Activated naive CD8-positive, alpha-beta T cell treated with anti-CD3 and anti-CD28 coated beads, Interleukin-2, amount 50 U/mL, for 24 hours (primary cell): ENCODE measurements at places on chromosomes 16 and 17.
A peak's percentile ranks its signal among the peaks of the same experiment; 100 is the strongest.

- no peak for DNase-seq
These were observed 37.3 kb upstream of the ICAM2 start for GRCh38 chr17:64057701-64058263.

GRCh38 chr17:71615820-71616219 lies 505.0 kb upstream of the SOX9 start:
- DNase-seq: no peak

DNA sequence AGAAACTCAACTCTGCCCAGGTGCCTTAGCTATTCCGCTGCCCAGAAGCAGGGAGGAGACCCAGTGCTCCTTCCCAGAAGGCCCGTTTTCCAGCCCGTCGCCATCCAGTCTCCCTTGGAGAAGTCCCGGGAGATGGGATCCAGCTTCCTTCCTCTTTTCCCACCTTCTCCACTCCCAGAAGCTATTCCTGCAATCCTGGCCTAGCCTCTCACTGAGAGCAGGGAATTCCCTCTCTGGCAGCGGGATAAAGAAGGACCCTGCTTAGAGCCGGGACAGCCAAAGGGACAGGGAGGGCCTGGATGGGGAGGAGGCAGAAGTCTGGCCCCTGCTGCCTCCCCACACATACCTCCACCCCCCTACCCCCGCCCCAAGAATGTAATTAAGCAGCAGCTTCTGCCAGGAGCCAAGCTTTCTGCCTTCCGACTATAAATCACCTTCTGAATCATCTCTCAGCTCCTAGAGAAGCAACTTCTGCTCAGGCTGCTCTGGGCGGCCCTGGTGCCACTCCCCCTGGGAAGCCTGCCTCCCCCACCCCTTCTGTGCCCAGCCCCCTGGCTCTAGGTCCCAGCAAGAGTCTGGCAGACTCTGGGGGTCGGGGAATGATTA lies 6.4 kb downstream of the WNT3 start:
- DNase-seq: no peak

DNA sequence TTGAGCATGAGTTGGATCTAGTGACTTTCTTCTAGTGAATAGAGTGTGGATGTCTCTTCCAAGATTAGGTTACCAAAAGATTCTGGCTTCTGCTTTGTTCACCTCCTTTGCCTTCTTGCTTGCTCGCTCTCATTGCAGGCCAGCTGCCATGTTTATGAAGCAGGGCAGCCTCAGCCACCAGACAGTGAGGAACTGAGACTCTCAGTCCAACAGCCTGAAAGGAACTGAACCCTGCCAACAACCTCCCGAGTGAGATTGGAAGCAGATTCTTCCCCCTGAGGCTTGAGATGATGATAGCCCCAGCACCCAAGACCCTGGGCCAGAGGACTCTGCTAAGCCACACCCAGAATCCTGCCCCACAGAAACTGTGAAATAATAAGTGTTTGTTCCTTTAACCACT lies 48.4 kb downstream of the NOG start:
- no peak for DNase-seq

GRCh38 chr17:10156948-10157607 lies 41.3 kb downstream of the GAS7 start:
- peak; percentile 30 for DNase-seq

- peak; percentile 43 for DNase-seq
These were observed 62.8 kb downstream of the GRB7 start for GRCh38 chr17:39800540-39800939.

GRCh38 chr17:81328978-81329926 lies 34.1 kb upstream of the SLC38A10 start:
- no peak for DNase-seq

DNA sequence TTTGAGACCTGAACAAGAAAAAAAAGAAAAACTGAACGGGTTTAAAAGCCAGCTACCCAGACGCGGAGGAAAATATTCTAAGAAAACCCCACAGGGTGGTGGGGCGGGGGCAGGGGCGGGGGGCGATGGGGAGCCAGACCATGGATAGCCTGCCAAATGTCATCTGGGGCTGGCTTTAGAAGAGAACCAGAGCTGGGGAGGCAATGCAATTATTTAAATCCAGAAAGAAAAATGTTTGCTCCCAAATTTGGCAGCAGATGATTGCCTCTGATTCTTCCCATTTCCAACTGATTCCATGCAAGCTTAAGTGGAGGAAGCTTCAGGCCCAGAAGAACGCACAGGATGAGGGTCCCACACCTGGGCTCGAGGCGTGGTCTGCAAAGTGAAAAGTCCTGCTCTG lies 34.8 kb downstream of the ZNF423 start:
- no peak for DNase-seq

GRCh38 chr16:10070591-10070990 lies 111.6 kb downstream of the GRIN2A start:
- no peak for DNase-seq

DNA sequence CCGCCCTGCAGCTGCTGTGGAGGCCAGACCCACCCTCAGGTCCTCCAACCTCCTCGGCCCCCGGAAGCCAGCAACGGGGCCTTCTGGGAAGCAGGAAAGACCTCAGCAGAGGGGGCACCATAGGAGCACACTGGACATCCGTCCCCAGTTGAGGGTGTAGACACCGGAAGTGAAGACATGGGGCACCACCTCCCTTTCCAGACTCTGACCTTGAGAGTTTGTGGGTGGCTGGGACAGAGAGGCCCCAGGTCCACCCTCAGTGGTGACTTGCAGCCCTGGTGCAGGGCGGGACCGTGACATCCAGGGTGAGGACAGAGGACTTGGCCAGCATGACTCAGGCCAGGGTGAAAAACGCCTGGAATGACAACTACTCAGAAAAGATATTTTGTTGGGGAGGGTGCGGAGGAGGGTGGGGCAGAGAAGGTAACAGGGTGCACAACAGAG lies 19.9 kb downstream of the CEP295NL start:
- DNase-seq: no peak

DNA sequence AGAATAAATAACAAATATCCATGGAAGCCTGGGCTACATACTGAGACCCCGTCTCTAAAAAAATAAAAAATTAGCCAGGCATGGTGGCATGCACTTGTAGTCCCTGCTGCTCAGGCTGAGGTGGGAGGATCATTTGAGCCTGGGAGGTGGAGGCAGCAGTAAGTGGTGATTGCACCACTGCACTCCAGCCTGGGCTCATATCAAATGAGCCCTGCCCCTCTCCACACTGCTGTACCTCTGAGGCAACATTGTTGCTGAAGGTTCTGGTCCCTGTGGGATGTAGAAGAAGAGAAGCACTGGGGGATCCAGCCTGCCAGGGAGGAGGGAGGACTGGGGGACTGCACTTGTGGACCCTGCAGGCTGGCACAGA lies 11.4 kb upstream of the ARHGAP23 start:
- no peak for DNase-seq

- DNase-seq: no peak
These were observed 62.7 kb upstream of the DNAJA2 start for GRCh38 chr16:47036201-47036600.

DNA sequence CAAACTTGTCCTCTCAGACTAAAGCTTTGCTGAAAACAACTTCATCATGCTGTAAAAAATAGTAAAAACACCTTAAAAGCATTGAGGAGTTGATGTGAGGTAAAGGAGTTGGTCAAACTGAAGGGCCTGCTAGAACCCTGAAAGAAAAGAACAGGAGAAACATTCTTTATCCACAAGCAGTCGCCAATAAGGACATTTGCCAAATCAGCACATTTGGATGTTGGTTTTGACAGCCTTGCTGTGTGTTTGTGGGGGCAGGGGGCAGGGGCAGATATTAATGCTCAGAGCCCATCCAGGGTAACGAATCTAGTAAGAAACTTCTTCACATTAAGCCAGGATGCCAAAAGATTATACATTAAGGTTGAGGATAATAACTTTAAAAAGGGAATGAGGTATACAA lies 399.9 kb upstream of the ZFHX3 start:
- DNase-seq: no peak

DNA sequence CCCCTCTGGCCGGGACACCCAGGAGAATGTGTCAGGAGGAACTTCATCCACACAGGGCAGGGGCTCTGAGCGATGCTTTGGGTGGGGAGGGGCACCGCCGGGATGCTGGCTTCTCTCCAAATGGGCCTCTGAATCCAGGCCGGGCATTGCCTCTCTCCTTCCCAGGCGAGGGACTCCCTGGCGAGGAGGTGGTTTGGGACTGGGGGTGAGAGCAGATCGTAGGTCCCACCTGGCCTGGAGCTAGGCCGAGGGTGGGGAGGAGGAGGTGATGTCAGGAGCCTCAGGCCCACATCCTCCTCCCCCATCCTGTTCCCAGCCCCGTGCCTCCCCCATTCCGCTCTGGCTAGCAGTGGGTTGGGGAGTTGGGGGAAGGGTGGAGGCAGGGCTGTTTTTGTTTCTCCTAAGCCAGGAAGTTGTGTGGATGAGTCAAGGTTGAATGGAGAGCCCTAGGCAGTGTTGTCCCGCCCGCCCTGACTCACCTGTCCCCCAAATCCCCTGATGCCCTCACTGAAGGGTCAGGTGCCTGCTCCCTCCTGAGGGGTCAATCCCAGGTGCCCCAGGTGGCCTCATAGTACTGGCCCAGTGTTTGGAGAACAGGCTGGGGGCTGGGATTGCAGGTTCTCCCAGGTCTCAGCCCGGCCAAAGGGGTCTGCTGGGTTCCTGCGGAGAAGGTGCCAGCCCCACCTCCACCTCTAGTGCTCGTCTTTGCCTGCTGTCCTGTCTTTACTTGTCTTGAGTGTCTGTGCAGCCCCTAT lies 2.8 kb downstream of the GRB7 start:
- DNase-seq: no peak

- no peak for DNase-seq
These were observed 57.8 kb downstream of the ENGASE start for GRCh38 chr17:79132271-79133064.

GRCh38 chr17:40361925-40362695 lies 2.4 kb downstream of the GJD3 start:
- DNase-seq: no peak

DNA sequence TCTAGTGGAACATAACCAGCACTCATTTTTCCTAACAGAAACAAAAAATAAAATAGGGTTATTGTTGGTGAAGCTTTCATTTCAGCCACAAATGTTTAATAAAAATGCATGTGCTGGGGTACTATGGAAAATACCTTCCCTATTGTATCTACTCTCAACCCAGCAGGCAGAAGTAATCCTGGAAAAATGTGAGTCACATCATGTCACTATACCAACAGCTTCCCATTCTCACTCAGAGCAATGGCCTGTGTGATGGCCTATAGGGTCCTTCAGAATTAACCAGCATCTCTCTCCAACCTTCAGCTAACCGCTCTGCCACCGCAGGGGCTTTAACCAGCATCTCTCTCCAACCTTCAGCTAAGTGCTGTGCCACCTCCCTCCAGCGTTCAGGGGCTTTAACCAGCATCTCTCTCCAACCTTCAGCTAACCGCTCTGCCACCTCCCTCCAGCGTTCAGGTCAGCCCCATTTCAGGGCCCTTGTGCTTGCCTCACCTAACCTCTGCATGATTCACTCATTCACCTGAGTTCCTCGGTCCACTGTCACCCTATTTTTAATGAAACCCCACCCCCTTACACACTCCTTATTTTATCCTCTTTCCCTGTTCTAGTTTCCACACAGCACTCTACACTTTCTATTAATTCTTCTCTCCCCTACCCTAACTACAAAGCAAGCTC lies 34.0 kb downstream of the UBE2G1 start:
- no peak for DNase-seq

DNA sequence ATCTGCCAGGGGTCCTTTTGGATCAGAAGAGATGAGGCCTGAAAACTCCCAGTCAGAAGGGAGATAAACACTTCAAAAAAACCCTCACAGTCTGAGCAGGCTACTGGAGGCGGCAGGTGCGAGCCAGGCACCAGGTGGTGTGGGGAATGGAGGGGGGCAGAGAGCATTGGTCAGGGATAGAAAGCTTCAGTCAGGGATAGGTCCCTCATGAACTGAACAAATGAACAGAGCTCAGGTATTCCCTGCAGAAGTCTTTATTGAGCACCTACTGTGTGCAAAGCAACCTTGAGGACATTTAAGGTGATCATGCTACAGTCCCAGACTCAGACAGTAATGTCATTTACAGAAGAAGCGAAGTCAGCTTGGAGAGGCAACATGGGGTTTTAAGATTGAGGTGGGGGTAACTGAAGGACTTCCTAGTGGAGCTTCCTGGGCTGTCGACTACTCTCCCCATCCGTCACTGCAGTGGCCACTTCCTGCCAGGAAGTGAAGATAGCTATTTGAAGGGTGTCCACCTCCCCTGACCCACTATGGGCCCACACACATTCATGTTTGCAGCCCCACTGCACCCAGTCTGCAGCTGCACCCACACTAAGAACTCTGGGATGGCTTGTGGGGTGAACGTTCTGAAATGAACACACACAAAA lies 3.2 kb downstream of the KIFC3 start:
- DNase-seq: no peak

DNA sequence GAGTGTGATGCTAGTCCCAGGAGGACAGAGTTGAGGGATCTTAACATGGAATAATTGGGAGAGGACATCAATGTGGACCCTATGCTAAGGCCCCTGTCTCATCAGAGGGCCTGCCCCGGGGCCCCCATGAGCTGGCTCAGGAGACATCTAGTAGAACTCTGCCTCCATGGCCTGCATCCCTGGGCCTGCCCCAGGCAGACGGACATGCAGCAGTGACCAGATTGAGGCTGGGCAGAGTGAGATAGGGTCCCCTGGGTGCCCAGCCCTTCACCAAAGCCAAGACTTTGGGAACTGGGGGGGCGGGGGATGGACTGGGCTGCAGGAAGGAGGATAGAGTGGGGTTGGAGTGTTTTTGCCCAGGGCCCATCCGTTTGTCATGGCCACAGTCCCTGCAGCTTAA lies 115.2 kb downstream of the CCDC182 start:
- no peak for DNase-seq

GRCh38 chr16:4327386-4328045 lies 11.6 kb downstream of the GLIS2 start:
- no peak for DNase-seq

GRCh38 chr16:20626966-20627365 lies 50.8 kb upstream of the ACSM2B start:
- no peak for DNase-seq

GRCh38 chr17:13410874-13411273 lies 190.9 kb downstream of the HS3ST3A1 start:
- no peak for DNase-seq

GRCh38 chr16:17287166-17287800 lies 183.5 kb downstream of the XYLT1 start:
- no peak for DNase-seq

DNA sequence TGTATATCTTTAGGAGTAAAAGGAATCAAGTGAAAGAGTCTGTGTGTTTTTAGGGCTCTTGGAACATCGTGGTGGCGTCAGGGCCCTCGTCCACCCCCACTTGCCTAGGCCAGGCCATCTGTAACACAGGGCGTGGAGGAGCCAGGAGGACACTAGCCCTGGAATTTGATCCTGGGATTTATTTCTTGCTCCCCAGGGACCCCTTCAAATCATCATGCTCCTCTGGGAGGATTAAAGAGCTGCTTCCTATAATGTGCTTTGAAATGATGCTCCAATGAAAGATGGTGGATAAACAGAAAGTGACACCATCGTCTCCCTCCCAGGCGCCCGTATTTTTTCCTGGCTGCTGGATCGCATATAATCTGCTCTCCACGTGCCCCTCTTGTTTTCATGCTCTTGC lies 113.3 kb downstream of the AATF start:
- no peak for DNase-seq
